ENCODE measurements at places on chromosomes 5 and 9.

- no peak for DNase-seq
Measured at GRCh38 chr5:25707093-25707492, 1062.3 kb upstream of the CDH10 start.

- no peak for DNase-seq
Measured at GRCh38 chr5:41763081-41763480, 107.1 kb downstream of the OXCT1 start.

DNA sequence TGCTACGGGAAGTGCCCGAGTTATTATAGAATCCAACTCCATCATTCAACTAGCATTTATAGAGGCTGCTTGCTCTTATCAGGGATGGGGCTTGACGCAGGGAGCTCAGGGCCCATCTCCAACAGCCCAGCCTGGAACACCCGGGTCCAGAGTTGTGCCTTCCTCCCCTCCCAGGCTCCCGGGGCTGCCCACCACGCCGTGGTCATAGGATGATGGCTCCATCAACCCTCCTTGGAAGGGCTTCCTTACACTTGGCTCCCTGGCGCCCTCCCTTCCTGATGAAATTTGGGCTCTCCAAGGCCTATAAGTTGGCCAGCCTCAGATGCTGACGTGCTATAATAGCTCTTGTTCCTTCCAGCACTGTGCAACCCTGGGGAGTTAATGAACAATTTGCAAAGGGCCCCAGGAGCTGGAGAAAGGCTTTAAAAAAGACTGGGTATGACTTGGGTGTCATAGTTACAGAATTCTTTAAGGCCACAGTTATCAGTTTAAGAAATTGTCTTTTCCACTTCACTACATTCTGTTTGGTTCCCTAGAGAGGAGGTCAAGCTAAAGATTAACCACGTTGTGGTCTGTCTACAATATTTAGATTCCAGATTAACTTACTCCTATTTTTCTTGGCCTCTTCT, 42.5 kb upstream of the GADD45G start:
- no peak for DNase-seq

DNA sequence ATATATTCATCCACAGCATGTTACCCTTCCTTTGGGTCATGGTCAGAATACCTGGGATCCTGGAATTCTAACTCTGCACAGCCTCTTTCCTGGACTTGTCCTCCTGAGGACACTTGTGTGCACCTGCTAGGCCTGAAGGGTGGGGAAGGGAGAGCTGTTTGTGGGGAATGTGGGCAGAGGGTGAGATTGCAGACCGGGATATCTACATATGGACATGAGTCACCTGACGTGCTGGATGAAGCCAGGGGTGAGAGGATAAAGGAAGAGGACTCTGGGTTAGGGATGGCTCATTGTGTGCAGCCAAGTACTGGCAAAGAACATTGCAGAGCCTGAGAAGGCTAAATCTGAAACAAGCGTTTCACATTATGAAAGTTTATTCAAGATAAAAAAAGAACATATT, 241.4 kb upstream of the RPS23 start:
- no peak for DNase-seq

DNA sequence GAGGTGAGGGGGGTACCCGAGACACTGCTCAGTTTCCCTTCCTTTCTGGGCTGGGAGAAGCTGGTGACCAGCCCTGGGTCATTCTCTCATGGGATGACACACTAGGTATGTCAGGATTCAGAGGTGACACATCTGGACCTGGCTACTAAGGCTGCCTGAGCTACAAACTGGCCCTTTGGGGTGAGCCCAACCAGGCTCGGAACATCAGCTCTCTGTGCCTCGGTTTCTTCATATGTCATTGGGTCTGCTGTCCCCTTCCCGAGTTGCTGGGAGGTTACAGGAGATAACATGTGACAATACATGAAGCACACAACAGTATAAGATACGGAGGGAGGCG, 11.8 kb downstream of the CARD19 start:
- no peak for DNase-seq

Data from stimulated activated CD4-positive, alpha-beta T cell treated with anti-CD3 and anti-CD28 coated beads, TNF-alpha, amount 100 ng/mL, for 1 hour (primary cell).